ENCODE measurements at places on chromosomes 6 and 20.

GRCh38 chr20:57377350-57377749 lies 13.8 kb upstream of the RBM38 start:
- no peak for DNase-seq

DNA sequence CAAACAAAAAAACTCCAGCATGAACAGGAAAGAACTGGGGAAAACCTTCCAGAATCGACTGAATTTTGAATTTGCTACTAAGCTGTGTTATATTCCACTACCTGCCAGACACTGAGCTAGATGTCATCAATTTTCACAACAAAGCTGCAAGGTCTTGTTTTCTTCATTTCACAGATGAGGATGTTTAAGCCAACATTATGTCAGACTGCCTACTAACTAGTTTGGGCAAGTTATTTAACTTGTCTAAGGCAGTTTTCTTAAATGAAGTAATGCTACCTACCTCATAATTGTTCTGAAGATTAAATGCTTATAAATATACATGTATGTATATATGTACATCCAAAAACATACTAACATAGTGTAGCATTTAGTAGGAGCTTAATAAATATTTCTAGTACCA lies 144.4 kb downstream of the MMS22L start:
- no peak for DNase-seq

- DNase-seq: no peak
Observed at GRCh38 chr6:2360126-2360525, 114.7 kb upstream of the GMDS start.

GRCh38 chr6:29720863-29721262 lies 2.4 kb upstream of the HLA-F start:
- no peak for DNase-seq

DNA sequence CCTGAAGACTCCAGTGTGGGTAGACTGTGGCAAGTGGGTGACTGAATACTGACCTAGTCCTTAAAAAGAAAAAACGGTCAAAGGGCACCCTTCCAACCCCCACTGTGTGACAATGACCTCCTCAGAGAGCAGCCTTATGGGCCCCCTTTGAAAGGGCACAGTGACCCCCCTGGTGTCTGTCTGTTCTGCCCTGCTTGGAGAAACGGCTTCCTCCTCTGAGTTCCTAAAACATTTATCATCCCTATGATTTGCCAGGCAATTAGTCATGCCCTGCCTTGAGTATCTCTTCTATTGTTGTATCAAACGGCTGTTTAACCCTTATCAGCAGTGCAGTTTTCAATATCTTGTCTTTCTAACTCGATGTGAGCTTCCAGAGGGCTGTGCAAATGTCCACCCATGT lies 21.0 kb upstream of the STX16 start:
- no peak for DNase-seq

DNA sequence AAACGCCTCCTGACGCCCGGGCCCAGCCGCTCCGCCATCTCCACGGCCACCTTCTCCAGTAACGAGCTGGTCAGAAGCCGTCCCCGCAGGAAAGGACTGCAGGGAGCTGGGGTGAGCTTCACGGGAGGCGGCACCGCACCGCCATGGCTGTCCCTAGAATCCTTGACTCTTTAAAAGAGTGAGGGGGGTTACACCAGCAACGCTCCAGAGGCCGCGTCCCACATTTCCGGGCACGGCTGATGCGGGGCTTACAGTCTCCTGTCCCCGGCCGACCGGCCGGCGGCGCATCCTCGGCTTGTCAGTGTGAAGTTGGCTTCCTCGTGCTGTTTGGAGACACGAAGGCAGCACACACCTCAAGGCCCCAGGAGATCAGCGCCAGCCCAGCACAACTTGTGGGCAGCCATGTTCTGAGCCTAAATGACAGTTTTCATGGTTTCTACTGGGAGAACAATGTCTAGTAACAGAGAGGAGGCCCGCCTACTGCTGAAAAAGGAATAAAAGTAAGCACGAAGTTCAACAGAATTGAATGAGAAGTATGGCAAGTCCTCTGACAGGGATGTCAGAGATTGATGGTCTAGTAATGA lies 30.4 kb downstream of the SLC2A4RG start:
- DNase-seq: no peak

GRCh38 chr6:30775104-30775503 lies 30.8 kb upstream of the IER3 start:
- no peak for DNase-seq

GRCh38 chr6:14147891-14148290 lies 30.3 kb downstream of the CD83 start:
- DNase-seq: no peak

DNA sequence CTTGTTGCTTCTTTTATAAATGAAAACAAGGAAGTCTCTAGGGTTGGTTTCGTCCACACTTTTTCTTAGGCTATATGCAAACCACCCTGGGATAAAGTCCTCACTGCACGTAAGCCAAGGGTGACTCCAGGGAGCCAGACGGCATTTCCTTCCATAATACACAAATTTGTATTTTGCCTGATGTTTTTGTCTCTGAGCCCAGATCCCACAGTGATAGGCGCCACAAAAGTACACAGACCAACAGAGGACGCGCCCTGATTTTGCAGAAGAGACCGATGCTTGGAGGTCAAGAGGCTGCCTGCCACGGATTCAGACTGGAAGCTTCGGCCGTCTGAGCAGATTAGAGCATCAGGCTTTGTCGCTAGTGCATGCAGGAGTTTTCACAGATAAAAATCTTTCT lies 22.8 kb downstream of the FOXQ1 start:
- no peak for DNase-seq

DNA sequence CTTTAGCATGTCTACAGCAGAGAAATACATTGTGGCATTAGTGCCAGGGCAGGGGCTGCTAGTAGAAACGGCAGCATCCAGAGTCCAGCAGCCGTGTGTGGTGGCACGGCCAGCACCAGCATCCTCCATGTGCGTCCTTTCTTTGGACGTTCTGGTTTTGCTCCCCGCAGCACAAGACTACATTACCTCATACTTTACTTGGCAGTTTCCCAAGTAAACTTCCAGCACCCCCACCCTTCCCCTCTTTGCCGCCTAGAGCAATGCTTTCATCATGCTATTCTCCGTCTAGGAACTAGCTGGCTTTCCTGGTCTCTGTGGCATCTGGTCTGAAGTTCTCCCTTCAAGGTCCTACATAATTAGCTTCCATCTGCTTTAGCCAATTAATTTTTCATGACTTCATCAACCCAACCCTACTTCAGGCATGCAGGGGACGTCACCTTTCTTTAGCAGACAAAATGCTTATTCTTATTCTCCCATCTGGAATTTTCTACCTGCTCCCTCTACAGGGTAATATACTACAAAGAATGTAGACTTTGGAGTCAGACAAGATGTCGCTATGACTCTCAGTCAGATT lies 67.6 kb downstream of the BLOC1S5 start:
- no peak for DNase-seq

GRCh38 chr6:29708432-29709179 lies 14.6 kb upstream of the HLA-F start:
- DNase-seq: no peak

DNA sequence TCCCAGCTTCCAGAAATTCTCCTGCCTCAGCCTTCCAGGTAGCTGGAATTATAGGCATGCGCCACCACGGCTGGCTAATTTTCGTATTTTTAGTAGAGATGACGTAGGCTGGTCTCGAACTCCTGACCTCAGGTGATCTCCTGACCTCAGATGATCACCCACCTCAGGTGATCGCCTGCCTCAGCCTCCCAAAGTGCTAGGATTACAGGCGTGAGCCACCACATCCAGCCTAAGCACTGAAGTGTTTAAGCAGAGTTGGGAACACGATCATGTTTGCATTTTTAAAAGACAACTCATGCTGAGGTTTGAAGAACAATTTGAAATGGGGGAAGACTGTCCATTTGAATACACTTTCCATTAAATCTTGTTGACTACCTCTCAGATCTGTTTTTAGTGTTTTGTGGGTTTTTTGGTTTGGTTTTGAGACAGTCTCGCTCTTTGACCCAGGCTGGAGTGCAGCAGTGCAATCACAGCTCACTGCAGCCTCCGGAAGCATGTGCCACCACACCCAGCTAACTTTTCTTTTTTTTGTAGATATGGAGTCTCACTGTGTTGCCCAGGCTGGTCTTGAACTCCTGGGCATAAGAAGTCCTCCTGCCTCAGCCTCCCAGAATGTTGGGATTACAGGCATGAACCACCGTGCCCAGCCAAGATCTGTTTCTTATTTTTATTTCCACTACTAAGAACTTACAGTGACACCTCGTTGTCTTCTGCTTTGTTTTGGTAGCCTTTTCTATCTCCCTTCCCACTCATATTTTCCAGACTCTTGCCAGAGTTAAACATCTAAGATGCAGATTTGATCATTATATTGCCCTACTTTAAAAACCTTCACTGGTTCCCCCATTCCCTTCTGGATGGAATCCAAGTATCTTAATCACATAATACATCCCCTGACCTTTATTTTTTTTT lies 5.5 kb downstream of the CASP8AP2 start:
- no peak for DNase-seq

DNA sequence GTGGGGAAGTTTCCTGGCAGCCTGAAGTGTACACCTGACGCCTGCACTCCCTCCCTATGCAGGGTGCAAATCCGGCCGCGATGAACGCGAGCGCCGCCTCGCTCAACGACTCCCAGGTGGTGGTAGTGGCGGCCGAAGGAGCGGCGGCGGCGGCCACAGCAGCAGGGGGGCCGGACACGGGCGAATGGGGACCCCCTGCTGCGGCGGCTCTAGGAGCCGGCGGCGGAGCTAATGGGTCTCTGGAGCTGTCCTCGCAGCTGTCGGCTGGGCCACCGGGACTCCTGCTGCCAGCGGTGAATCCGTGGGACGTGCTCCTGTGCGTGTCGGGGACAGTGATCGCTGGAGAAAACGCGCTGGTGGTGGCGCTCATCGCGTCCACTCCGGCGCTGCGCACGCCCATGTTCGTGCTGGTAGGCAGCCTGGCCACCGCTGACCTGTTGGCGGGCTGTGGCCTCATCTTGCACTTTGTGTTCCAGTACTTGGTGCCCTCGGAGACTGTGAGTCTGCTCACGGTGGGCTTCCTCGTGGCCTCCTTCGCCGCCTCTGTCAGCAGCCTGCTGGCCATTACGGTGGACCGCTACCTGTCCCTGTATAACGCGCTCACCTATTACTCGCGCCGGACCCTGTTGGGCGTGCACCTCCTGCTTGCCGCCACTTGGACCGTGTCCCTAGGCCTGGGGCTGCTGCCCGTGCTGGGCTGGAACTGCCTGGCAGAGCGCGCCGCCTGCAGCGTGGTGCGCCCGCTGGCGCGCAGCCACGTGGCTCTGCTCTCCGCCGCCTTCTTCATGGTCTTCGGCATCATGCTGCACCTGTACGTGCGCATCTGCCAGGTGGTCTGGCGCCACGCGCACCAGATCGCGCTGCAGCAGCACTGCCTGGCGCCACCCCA lies 1.2 kb downstream of the GPR6 start:
- no peak for DNase-seq

DNA sequence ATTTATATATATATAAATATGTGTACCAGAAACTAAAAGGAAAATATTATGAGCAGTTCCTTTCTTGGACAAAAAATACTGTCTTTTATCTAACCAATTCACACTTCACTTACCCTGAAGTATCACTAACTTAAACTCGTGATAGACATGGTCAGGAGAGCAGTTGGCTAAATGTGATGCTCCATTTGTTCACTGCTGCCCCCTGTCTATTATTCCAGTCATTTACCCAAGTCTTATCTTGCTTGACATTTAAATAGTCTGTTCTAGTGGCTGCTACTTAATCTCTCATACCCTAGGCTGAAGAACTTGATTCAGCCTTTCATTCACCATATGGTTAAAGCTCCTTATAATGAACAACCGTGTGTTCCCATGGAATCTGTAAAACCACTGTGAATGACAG lies 789.6 kb upstream of the EYS start:
- DNase-seq: no peak

GRCh38 chr20:47810116-47810677 lies 24.9 kb upstream of the SULF2 start:
- no peak for DNase-seq

GRCh38 chr20:42974347-42974746 lies 215.4 kb downstream of the PTPRT start:
- DNase-seq: no peak

DNA sequence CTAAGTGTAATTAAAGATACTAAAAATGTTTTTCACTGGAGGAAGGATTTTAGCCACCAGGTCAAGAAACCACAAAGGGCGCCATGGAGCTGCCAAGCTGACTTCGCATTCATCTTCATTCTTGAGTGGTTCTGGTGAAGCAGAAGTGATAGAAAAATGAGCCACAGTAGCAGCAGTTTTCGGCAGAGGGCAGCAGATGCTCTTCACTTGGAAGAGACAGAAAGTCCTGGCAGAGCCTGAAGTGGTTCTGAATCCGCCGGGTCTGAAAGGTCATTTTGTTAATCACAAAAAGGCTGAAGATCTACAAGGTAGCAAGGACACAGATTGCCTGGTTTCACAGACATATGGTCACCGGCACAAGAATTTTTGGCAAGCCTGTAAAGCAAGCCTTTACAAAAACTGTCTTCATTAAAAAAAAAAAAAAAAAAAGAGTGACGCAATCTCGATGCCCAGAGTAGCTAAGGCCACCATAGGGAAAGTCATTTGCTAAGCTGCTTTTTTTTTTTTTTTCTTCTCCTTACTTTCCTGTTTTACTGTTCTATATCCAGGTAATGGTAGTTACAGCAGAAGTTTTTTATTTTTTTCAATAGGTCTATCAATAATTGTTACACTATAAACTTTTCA lies 345.1 kb upstream of the AGPAT4 start:
- no peak for DNase-seq

DNA sequence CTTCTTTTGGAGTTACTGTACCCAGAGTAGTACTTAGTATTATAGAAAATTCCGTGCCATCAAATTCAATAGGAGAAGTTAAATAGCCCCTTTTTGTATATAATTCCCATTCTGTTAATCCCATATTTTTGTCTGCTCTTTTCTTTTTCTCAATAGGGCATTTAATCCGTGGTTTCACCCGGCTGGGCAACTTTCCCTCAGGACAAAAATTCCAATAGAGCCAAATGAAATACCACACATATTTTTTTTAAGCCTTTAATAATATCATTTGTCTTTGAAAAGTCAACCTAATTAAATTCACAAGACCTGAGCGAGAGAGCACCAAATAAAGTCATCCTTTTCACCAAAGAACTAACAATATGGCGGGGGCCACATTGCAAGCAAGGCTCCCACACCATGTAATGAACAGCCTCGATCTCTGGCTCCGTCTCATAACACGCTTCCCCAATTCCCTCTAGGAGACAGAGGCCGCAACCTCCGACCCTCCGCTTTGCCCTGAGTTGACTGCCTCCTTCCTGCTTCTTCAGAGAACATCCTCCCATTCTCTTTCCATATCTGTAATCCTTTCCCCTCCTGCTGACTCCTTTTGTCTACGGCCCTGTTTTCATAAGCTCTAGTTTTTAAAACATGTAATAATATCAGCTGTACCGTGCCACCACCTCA lies 13.6 kb downstream of the NHSL1 start:
- DNase-seq: peak; percentile 16

- no peak for DNase-seq
Observed at GRCh38 chr6:36242626-36243025, 27.2 kb upstream of the PNPLA1 start.

DNA sequence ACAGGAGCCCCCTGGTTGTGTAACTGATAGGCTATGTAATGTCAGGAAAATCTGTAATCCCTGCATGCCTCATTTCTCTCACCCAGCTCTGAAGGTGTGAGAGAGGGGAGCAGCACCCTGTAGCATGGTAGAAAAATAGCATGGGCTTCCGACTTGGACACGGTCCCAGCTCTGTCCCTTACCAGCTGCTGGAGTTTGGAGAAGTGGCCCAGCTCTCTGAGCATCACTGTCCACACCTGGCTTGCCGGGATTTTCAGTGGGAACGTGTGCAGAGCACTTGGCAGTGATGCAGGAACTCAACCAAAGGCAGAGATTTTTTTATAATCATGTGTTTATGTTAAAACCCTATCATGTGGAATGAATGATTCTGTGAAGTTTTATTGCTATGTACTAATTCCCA lies 34.6 kb downstream of the STK35 start:
- DNase-seq: no peak
